ENCODE measurements at places on chromosomes 1 and 21. TPM values are rescaled to one million over a fixed set of nuclear protein-coding genes. Genes with fewer than 3 reads are reported as not detected.

- DNase-seq = no peak
These were observed 153.9 kb downstream of the PEX14 start for GRCh38 chr1:10628685-10629084.

GRCh38 chr1:54889132-54889725 lies 2.2 kb upstream of the DHCR24 start:
- no peak for DNase-seq

DNA sequence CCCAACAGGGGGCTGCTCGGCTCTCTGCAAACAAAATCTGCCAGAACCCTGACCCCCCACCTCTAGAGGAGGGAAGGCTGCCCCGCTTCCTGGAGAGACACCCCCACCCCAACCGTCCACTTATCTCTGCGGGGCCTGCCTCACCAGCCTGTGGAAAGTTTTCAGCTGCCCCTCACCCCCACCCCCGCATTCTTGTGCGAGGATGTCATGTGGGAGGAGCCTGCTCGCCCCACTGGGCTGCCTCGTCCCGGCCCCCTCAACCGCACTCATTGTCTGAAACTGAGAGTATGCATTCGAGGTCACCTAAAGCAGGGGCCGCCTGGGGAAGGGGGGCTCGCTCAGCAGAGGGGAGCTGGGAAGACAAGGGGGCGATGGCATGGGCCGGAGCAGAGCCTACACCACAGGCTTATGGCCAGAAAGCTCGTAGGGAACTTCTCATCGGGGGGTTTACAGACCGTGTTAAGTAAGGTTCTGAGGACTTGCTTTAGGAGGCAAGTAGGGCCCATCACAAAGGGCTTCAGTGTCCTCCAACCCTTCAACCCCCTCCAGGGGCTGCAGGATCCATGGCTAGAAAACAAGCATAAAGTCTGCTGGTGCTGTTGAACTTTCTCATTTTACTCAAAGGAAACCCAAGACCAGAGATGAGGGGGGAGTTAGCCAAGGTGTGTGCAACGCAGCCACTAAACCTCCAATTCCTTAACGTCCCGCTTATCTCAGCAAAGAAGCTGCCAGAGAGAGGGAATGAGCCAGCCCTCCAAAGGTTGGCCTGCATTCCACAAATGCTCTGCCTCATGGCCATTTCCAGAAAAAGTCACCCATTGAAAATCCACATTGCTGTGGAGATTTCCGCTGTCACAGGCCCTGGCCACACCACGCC lies 9.4 kb downstream of the EPHA2 start:
- peak; percentile 93 for DNase-seq

GRCh38 chr1:225813214-225813964 lies 3.5 kb downstream of the EPHX1 start:
- DNase-seq = peak; percentile 82

GRCh38 chr1:111743679-111744101 lies 4.5 kb upstream of the INKA2 start:
- DNase-seq = peak; percentile 81

GRCh38 chr1:206415942-206416341 lies 54.3 kb upstream of the IKBKE start:
- no peak for DNase-seq

- no peak for DNase-seq
These were observed 839.0 kb downstream of the LRRIQ3 start for GRCh38 chr1:73359001-73359400.

DNA sequence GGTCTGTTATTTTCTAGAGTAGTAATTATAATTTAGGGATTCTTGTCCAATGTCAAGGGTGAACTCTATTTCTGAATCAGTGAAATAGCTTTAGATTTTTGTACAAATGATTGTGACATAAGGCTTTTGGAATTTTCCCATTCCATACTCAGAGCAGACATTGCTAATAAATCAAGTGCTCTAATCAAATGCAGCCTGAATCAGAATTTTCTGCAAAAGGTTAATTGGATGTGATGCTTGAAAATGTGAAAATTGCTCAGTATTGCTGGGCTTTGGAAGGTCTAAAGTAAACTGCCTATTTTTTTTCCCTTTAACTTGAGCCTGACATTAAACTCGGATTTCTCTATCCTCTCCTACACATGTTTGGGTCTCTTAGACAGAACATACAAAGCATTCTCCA lies 23.2 kb downstream of the SGIP1 start:
- DNase-seq = peak; percentile 35

DNA sequence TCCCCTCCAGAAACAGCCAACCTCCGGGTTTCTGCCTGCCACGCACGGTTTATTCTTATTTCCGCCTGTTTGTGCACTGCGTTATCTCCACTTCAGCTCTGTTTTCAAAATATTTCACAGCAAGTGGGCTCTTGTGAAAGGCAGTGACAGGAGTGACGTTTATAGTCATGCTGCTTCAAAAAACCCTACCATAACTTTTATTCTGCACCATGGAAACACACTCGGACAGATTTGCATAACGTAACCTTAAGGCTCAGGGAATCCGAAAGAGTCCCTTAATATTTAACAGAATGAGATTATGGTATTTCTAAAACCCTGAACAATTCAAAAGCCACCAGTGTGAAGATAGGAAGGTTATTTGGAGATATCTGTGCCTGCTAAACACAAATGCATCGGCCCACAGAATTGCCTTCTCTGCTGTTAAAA lies 782 bp upstream of the SDE2 start:
- DNase-seq = peak; percentile 35

DNA sequence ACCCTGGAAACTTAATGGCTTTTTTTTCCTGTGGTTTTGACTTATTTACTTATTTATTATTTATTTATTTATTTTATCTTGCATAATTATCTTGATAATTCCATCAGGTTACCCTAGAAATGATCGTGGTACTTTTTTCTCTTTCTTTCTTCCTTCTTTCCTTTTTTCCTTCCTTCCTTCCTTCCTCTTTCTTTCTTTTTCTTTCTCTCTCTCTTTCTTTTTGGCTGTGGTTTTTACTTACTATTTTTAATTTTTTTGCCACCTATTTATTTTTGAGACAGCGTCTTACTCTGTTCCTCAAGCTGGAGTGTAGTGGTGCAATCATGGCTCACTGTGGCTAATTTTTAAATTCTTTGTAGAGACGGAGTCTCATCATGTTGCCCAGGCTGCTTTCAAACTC lies 6.2 kb upstream of the KLF18 start:
- DNase-seq = no peak

DNA sequence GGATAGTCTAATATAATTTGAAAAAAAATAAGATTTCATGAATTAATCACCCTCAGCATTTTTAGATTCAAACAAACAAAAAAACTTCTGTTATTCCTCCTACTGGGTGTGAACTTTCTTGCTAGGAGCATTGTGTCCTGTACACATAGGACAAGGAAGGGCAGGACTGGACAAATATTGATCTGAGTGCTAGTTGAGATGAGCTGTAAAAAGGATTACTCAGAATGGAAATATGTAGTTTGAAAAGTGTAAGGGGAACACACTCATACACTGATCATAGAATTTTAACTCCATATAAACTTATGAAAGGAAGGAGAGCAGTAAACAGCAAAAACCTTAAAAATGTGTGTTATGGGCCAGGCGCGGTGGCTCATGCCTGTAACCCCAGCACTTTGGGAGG lies 156.5 kb upstream of the ZNF648 start:
- peak; percentile 59 for DNase-seq

DNA sequence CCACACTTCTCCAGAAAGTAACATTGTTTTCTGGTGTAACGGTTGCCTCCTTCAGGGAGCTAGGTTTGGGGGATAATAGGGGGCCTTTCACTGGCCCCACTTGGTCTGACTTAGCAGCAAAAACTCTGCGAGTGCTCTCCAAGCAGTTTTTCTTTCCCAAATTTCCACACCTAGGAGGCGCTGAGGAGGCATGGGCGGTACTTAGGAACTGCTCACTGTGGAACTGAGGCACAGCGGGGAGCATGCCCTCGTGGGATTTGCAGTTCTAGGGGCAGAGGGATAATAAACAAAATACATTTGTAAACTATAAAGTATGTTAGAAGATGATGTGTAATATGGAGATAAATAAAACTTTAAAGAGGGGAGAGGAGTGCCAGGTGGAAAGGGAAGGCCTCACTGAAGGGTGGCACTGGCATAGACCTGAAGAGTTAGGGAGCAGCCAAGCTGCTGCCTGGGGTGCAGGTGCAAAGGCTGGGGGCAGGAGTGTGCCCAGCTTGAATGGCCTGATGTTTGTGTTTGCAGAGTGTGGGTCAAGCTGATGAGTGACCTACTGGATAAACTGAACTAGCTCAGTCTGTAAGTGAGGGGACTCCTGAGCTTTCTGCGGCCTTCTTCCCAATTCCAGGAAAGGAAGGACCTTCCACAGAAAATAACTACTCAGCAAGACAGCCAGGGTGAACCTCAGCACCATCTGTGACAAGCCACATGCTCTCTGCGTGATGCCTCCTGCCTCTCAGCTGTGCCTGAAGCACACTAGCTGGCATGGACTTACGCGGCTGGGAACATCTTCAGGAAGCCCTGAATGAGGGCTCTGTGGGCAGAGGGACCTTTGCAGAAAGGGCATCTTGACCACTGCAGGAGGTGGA lies 1.9 kb downstream of the EPHX1 start:
- DNase-seq = peak; percentile 69

GRCh38 chr1:203453016-203453415 lies 22.6 kb upstream of the PRELP start:
- no peak for DNase-seq

Gene THEMIS2
- 4.4 TPM for total RNA-seq

Gene GLUL
- 160 TPM for total RNA-seq

Gene RNU1-2
- not detected for total RNA-seq

Gene SPRR2B
- total RNA-seq = not detected

Gene S100A14
- not detected for total RNA-seq

Gene NRIP1
- 31.9 TPM for total RNA-seq
